ENCODE measurements at places on chromosomes 11 and 22. TPM values are rescaled to one million over a fixed set of nuclear protein-coding genes. Genes with fewer than 3 reads are reported as not detected.

Gene NXPE1
- not detected for total RNA-seq

Gene RIMBP3C
- total RNA-seq: 0.19 TPM

Gene XNDC1N
- 8.1 TPM for total RNA-seq

Gene CREB3L1
- total RNA-seq: 0.65 TPM

Gene EIF4G2
- 1,040 TPM for total RNA-seq

All from vein endothelial cell (primary cell).